DMS153 (cell line): ENCODE measurements at places on chromosomes 2 and 18.

DNA sequence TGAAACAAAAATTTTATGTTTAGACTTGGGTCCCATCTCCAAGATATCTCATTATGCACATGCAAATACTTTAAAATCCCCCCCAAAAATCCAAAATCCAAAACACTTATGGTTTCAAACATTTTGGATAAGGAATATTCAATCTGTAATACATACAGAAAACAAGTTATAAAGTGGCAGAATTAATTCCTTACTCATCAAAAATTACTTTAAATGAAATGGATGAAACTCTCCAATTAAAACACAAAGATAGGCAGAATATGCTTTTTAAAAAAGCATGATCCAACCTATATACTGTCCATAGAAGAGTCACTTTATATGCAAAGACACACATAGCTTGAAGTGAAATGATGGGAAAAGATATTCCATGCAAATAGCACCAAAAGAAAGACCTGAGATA, 744.6 kb downstream of the LRP1B start:
- DNase-seq = no peak

DNA sequence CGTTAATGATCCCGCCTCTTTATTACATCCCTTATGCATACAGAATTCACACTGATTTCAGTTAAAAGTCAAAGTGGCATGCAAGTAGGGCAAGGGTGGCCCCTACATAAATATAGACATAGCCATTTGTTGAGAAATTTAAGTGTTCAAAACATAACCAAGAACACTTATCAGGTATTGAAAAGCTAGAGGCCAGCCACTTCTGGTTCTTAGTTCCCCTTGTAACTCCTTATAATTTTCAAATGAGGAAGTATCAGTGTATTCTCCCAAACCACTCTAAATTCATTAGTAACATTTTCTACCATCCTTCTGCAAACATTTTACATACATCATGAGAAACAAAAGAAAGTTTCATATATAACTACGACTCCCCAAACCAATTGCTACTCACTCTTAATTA, 5.8 kb upstream of the ARL5A start:
- DNase-seq = no peak

DNA sequence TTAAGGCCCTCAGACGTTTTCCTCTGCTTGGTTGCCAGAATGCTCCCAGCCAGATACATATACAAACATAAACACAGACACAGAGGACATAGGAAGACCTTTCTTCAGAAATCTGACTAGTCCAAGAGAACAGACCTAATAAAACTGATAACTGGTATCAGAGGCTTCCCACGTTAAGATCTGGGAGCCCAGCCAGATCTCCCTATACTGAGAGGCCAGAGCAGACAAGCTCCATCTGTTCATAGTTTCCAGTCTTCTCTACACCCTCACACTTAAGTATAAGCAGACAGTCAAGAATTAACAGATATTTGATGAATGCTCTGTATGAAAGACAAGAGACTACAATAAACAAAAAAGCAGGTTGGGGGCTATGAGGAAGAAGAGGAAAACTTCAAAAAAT, 240.5 kb upstream of the CHAC2 start:
- no peak for DNase-seq

- no peak for DNase-seq
Measured at GRCh38 chr18:69617888-69618287, 217.2 kb downstream of the DOK6 start.

DNA sequence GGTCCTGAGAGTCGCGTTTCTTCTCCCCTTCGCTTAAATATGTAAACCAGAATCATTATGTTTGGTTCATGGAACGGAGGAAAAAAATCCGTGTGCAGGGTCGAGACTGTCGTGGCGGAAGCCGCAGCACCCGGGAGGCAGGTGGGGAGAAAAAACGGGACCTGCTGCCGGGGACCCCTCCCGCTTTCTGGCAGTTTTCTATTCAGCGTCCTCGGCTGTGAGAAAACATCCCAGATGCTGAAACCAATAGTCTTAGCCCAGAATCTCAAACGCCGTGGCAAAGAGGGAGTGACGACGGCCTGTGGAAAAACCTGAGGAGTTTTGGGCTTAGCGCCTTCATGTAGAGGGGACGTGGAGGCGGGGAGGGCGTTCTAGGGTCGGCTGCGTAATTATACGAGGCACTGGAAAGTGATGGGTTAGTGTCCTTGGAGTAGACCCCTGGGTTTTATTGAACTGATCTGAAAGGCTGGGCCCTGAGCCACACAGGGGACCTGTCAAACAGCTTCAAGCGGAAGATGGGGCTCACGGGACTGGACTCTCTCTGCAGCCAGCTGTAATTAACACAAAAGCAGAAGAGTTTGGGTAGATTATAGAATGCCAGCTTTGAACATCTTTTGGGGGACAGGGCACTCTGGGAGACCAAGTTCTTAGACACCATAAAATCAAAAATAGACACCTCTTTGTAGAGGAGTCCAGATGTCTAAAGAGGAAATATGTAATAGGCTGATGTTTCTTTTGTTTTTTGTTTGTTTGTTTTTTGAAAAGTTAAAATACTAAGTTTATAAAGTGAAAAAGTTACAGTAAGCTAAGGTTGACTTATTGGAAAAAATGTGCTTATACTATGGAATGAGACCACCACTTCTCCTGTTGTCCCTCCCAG, 834 bp upstream of the BUB1 start:
- DNase-seq = no peak

GRCh38 chr2:70442301-70443077, 111.1 kb downstream of the TGFA start:
- DNase-seq = no peak

DNA sequence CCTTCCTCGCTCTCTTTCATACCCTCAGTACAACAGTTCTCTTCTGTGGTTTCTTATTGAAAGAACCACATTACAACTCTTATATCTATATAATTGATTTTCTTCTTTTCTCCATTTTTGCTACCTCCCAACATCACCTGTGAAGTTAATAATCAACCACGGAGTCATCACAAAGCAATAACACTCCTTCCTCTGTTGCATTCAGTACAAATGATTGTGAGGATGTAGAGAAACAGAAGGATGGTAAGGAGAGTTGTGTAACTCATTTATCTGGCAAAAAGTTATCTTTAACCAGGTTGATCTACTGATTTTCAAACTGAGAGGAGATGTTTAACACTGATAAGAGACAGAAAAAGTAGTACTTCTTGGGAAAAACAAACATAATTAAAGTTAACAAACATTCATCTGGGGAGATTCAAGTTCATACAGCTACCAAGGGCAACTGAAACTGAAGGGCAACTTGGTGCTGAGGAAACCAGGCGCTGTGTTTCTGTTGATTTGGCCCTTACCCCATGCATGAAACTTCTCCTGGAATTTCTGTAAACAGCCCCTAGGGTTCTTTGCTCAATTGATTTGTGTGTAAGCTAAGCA, 14.2 kb downstream of the IDH1 start:
- DNase-seq = no peak

DNA sequence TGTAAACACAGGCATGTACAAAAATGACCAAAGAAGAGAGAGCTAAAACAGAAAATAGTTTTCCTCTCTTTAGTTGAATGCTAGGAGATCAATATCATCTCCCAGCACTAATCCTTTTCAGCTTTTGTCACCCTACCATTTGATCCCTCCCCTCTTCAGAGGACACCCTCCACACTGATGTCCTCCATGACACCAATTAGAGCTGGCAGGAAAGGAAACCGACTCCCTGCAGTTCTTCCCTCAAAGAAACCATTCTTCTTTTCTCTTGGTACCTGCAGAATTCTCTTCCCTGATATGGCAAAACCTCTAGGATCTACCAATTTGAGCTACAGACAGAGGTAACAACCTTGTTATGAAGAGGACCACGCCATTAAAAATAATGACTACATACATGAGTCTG, 5.3 kb downstream of the EPB41L3 start:
- no peak for DNase-seq

DNA sequence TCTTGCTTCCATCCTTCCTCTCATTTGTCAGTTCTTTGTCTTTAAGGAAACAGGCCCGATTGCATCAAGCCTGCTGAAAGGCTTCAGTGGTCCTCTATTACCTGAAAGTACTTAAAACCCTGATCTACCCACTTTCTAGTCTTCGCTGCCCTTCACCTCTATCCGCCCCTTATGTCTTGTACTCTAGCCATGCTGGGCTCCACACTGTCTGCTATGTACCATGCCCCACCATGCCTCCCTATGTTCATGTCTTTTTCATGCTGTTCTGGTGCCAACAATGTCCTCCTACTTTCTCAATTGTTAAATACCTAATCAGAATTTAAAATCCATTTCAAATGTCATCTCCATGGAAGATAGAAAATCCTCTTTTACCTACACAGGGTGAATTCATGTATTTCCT, 28.2 kb downstream of the CRYGD start:
- DNase-seq = no peak

DNA sequence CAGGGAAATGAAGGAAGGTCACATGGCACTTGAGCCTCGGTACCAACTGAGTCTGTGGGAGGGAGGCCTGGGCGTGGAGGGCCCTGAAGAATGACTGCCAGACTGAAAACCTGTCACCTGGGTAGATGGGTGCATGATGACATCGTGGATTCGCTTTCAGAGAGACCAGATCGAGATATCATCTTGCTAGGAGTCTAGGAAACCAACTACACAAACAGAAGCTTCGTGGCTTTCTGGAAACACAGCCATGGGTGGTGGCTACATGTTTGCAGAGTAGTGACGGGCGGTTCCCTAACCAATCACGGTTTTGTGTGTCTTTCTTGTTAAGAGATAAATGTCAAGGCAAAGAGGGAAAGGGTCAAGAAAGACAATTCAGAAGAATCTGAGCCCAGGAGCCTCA, 155.0 kb downstream of the EIPR1 start:
- peak; percentile 25 for DNase-seq

GRCh38 chr2:17208511-17208910, 309.7 kb downstream of the RAD51AP2 start:
- no peak for DNase-seq

GRCh38 chr2:62010632-62011256, 105.3 kb downstream of the COMMD1 start:
- no peak for DNase-seq

DNA sequence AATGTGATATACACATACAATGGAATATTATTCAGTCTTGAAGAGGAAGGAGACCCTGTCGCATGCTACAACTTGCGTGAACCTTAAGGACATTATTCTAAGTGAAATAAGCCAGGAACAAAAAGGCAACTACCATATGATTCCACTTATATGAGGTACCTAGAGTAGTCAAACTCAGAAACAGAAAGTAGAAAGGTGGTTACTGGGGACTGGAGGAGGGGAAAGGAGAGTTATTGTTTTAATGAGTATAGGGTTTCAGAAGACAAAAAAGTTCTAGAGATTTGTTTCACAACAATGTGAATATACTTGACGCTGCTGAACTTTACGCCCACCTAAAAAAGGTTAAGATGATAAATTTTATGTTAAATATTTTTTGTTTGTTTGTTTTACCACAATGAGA, 47.0 kb downstream of the CXCR4 start:
- no peak for DNase-seq

DNA sequence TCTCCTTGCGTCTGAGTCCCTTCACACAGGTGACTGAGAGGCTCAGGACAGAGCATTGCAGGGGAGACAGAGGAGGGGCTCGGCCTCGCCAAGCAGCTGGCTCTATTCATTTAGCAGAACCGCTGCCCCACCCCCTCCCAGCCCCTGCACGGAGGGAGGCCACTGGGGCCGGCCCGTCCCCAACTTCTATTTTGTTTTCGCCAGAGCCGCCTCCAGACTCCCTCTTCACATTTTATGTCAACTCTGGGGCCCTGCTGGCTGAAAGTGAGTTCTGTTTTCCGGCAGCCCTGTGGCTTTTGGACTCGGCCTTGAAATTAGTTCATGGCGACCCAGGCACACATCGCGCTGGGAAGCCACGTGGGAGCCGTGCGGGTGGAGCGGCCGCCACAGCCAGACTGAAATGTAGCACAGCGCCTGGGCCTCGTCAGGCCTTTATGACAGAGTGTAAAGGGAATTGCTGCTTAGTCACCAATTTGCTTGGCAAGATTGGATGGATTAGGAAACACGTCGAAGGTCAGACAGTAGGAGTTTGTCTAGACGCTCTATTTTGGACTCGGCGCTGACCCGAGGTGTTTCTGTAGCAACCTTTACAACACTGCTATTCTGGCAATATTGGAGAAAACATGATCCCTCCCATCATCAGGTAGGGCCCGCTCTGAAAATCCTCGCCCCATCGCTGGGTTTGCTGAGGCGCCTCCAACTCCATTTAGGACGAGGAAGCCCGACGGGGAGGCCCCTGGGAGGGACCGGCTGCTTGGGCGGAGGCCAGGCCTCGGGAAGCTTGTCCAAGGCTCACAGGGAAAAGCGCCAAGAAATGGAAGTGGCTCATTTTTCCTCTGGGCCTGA, 90.7 kb upstream of the CTDP1 start:
- DNase-seq = no peak

GRCh38 chr18:34738175-34738894, 28.2 kb downstream of the DTNA start:
- peak; percentile 11 for DNase-seq

DNA sequence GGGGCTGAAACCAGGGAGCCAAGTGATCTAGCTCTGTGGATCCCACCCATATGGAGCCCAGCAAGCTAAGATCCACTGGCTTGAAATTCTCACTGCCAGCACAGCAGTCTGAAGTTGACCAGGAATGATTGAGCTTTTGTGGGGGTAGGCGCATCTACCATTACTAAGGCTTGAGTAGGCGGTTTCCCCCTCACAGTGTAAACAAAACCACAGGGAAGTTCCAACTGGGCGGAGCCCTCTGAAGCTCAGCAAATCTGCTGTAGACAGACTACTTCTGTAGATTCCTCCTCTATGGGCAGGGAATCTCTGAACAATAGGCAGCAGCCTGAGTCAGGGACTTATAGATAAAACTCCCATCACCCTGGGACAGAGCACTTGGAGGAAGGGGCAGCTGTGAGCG, 96.7 kb downstream of the CCDC148 start:
- no peak for DNase-seq

DNA sequence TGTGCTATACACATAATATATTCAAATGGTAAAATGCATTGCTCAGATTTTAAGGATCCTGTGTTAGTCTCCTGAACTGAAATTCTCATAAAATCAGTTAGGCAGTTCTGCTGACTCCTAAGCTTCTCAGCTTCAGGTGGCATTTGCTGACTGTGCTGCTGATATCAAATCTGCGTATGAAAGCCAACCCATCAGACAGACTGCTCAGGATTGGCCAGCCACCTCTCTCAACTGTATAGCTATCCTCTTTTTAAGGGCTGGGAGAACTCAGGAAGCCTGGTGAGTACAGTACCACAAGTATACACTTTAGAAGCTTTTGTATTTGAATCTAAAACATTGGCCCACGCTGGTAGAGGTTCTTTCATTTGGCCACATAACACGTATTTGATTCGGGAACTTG, 28.7 kb downstream of the PTCD3 start:
- no peak for DNase-seq

- no peak for DNase-seq
Measured at GRCh38 chr2:112161431-112162145, 23.4 kb downstream of the FBLN7 start.

- no peak for DNase-seq
Measured at GRCh38 chr2:200077838-200078237, 122.5 kb downstream of the MAIP1 start.
